ENCODE measurements at places on chromosomes 16 and 17.

GRCh38 chr16:88534638-88535190 lies 35.5 kb upstream of the ZC3H18 start:
- DNase-seq: peak; percentile 68

- peak; percentile 93 for DNase-seq
Observed at GRCh38 chr17:80005360-80006338, 30.0 kb downstream of the TBC1D16 start.

GRCh38 chr16:84479716-84480450 lies 24.6 kb downstream of the MEAK7 start:
- DNase-seq: no peak

GRCh38 chr17:39638317-39638716 lies 1.4 kb downstream of the STARD3 start:
- no peak for DNase-seq

DNA sequence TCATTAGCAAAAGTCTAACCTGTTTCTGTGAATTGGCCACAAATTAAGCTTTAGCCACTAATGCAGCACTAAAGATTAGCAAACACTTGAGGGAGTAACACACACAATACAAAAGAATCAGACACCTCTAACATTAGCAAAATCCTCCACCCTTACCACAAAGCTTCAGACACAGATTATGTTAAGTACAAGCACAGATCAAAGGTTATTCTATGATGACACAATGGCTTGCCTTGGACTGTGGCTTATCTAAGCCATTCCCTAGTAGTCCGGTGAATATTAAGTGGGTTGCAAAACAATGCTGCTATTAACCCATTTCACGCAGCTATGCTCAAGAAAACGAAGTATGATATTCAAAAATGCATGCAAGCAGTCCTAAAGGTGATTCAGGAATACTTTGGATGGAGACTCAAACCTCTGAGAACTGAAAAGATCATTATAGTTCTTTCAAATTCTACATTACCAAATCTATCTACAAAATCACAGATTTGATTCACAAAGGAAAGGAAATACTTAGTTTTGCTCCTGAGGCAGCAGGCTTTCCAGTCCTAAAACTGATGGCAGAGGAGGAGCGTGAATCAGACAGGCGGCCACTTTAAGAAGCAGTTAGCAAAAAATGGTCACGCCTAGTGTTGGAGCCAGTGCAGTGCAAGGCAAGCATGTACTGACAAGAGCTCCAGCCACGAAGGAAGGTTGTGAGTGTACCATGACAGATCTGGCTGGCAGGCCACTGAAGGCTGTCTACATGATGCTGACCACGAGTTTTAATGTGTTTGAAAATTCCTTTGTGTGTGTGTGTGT lies 67.2 kb downstream of the PARN start:
- no peak for DNase-seq

GRCh38 chr17:8608001-8608400 lies 22.5 kb downstream of the MYH10 start:
- no peak for DNase-seq

DNA sequence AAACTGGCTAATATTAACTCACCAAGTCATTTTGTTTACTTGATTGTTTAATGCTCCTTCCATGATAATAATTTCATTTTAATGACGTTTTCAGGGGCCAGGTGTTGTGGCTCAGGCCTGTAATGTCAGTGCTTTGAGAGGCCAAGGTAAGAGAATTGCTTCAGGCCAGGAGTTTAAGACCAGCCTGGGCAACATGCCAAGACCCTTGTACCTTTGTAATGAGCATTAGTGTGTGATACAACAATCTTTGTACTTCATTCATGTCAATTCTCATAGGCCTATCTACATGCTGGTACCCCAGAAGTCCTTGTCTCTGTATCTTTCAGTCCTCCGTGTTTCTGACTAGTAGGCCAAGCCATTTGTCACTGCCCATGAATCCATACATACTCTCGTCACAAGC lies 296.9 kb downstream of the ZFHX3 start:
- no peak for DNase-seq

GRCh38 chr16:88701581-88702370 lies 4.4 kb downstream of the RNF166 start:
- DNase-seq: no peak

DNA sequence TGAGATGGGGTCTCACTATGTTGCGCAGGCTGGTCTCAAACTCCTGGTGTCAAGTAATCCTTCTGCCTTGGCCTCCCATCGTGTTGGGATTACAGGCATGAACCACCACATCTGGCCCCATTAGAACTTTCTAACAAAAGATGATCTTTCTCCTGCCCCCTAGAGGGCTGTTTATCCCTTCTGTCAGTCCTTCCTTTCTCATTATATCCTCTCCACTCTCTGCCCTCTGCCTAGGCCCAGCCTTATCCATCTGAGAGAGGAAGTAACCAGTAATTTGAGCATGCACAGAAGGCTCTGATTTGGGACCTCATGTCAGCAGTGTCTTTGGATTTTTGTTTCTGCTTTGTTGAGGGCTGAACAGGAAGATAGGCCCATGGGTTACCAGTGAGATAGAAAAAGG lies 4.4 kb upstream of the DHX40 start:
- peak; percentile 27 for DNase-seq

- no peak for DNase-seq
Observed at GRCh38 chr17:42548070-42548837, 4.5 kb upstream of the HSD17B1 start.

- DNase-seq: no peak
Observed at GRCh38 chr16:19780321-19780720, 62.2 kb downstream of the IQCK start.

DNA sequence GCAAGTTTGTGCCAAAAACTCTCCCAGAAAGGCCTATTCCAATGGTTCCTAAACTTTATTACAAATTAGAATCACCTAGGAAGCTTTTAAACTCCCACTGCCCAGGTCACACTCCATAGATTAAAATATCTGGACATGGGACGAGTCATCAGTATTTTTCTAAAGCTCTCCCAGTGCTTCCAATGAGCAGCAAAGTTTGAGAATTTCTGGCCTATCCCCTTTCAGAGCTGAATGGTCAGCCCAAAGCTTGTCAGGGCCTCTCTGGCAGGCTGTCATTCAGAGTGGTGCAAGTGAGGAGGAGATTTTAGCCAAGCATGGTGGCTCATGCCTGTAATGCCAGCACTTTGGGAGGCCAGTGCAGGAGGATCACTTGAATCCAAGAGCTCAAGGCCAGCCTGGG lies 2.4 kb downstream of the BCL6B start:
- no peak for DNase-seq

Data from hepatic stellate cell (primary cell).